ENCODE measurements at places on chromosomes 11 and 22.
A peak's percentile ranks its signal among the peaks of the same experiment; 100 is the strongest.

- no peak for DNase-seq
Measured at GRCh38 chr11:31484497-31484896, 24.9 kb downstream of the IMMP1L start.

DNA sequence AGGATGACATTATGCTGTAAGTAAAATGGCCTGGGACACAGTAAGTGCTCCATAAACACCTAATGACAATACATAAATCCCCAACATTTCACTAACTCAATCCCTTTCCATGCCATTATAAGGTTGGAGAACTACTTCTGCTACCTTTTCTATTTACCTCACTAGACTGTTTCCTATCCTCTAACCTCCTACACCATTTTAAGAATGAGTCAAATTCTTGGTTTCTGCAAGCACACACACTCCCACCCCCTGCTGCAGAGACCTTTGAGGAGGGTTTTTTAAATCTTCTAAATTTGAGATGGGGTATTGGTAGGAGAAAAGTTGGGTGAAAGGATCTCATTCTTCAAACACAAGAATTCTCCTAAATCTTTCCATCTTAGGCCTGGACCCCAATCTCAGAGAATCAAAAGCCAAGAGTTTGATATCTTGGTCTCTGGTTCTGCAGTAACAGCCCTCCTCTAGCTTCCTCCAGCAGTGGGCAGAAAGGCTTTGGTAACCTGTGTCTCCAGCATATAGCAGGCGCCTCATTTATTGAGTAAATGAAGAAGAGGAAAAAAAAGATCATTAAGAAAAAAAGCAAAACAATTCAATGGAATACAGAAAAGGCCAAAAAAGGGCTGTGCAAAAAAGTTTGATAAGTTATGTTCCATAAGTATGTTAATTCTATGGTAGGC, 42.3 kb downstream of the SYTL2 start:
- DNase-seq: no peak

GRCh38 chr11:103370076-103370475, 260.9 kb downstream of the DYNC2H1 start:
- no peak for DNase-seq

- no peak for DNase-seq
Measured at GRCh38 chr11:83115026-83115425, 41.9 kb upstream of the PCF11 start.

DNA sequence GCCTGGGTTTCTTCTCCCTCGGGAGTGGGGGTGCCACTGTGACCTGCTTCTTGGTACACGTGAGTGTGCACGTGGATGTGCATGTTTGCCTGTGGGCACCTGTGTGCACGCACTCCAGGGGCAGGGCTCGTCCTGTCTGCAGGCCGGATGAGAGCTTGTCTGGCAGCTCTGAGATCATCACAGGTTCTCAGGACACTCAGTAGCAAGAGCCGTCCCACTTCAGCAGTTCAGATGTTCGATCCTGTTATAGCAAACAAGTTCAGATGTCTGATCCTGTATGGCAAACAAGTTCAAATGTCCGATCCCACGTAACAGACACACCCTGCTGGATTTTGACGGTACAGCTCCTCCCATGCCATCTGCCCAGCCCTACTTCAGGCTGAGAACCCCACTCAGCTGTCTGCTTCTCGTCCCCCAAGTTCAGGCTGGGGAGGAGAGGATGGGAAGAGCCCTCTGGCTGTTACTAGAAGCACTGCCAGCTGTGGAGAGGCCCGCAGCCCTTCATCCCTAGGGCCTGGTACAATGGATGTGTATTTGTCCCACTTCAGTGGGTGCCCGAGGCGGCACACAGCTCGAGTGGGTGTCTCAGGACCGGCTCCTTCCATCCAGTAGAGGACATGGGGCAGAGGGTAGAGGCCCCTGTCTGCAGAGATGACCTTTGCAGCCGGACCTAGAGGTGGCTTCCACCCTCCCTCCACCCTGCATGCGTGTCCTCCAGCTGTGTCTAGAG, 1126.9 kb downstream of the BRD1 start:
- no peak for DNase-seq

DNA sequence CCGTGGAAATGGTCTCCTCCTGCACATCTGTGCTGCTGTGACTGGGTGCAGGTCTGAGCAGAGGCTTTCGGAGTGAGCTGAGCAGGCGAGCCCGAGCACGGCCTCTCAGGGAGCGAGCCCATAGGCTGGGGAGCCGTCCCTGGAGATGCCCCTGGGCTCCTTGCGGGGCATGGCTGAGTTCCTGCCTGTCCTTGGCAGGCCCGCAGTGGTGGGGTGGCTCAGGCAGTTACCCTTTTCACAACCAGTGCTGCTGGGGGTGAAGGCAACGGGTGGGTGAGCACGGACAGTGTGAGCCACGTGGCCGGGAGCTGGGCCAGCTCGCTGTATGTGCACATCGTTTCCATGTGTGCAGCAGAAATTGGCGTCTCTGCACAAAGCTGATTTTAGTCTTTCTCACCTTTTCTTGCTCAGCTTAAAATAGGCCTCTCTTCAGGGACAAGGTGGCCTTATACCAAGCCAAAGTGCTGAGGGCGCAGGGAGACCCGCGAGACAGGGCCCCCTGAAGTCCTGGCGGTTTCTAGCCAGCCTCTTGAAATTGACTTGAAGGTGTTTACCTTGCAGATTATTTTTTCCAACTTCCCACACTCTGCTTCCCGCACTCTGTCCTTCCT, at the start of gene TP53AIP1:
TSS of gene TP53AIP1 (minus strand) at position 55 of the 611 bp plus-strand sequence. CDS start 5,053 bp downstream, outside the sequence.
- no peak for DNase-seq

DNA sequence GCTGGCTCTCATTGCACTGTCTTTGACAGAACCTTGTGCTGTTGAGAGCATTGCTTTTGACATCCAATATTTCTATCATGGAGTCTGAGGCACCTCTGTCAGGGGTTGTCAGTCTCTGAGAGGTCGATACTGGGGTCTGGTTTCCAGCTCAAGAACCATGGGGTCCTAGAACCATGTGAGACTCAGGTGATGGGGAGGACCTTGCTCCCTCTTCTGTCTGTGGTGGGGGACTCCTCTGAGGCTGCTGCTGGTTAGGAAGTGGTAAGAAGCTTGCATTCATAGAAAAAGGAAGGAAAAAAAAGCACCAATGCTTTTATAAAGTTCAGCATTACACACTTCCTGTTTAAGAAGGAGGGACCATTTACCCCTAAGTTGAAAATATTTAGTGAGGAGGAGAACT, 91.8 kb upstream of the CD44 start:
- DNase-seq: no peak

GRCh38 chr11:63639199-63639832, 25.1 kb upstream of the PLAAT3 start:
- DNase-seq: no peak

DNA sequence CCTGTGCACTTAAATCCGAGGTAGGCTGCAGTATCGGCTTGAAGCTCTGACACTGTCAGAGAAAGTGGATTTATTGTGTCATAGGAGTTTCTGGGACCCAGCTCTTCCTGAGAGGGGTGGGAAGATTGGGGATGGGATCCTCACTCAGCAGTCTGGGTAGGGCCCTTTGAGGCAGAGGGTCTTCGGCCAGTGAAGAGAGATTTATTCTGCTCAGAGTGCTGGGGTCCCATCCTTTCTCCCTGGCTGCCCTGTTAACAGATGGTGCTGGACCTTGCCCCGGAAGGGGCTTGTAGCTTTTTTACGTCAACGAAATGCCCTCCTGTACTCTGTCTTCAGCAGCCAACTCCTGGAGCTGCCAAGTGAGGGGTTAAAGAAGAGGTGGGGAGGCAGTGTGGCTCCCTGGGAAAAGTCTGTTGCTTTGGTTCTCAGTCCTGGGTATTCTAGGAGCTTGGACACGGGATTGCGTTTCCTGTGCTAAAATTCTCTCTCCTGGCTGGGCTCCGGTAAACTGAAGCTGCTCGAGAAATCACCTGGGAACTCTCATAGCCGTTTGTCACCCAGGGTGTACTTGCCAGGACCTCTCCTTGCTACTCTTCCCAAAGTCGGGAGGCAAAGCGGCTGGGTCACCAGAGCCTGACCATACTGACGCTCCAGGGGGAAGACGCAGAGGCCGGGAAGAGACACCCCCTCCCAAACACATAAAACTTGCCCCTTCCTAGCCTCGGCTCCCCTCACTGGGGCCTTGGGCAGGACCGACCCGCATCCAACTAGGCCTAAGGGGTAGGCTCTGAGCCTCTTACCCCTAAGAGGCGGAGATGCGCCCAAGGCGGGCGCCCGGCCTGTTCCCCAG, 806 bp upstream of the SMDT1 start:
- no peak for DNase-seq

DNA sequence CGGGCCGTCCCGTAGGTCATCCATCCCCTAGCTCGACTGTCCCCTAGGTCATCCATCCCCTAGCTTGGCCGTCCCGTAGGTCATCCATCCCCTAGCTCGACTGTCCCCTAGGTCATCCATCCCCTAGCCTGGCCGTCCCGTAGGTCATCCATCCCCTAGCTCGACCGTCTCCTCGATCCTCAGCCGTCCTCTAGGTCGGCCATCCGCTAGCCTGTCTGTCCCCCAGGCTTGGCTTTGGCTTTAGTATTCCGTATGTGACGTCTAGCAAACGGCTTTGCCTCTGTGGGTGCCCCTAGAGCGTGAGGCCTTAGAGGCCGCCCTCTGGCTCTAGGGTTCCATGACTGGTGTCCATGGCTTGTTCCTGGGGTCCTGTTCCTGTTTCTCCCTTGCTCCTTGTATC, 40.6 kb upstream of the BID start:
- DNase-seq: no peak

GRCh38 chr11:110088535-110089344, 4.5 kb upstream of the ZC3H12C start:
- DNase-seq: no peak

GRCh38 chr11:3902441-3902840, 47.0 kb downstream of the STIM1 start:
- DNase-seq: no peak

- DNase-seq: no peak
Measured at GRCh38 chr11:28757725-28758515, 649.7 kb downstream of the METTL15 start.

- no peak for DNase-seq
Measured at GRCh38 chr11:118247041-118247440, 5.1 kb downstream of the MPZL3 start.

DNA sequence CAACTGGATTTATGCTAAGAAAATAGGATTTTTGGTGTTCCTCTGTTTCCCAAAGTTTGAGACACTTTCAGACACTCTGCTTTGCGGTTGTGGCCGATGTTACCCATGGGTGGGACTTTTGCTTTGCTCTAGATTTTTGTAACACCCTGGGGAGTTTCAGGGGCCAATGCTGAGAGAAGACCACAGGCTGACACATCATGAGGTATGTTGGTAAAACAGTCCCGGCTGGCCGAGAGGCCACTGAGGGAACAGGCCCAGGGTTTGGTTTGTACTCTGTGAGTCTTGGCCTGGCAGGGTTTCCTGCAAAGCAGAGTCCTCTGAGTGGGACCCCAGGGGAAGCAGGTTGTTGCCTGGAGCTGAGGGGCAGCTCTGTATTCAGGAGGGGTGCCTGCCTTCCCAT, 78.5 kb upstream of the PITPNB start:
- DNase-seq: no peak

GRCh38 chr11:126281666-126282175, 1.2 kb upstream of the TIRAP start:
- no peak for DNase-seq

DNA sequence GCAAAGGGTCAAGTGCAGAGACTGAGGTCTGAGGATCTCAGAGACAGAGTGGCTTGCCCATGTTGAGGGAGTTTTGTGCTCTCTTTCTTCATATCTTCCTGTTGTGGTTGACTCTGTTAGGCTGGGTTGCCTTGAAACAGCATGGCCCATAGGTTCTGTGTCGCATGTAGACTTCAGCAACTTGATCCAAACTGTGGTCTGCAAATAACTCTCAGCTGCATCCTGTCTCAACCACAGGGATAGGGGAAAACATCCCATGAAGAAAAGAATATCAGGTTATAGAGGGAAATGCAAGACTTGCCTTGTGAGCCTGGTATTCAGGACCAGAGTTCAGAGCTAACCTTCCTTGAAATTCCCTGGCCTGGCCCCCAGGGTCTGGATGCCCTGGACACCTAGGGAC, 69.4 kb downstream of the FLI1 start:
- no peak for DNase-seq

GRCh38 chr11:105181100-105181499, 41.5 kb upstream of the CARD18 start:
- DNase-seq: peak; percentile 37

- DNase-seq: no peak
Measured at GRCh38 chr11:103867481-103867880, 169.0 kb upstream of the DDI1 start.

Measured in NCI-H446 (cell line).